ENCODE measurements at places on chromosomes 11 and 22.

DNA sequence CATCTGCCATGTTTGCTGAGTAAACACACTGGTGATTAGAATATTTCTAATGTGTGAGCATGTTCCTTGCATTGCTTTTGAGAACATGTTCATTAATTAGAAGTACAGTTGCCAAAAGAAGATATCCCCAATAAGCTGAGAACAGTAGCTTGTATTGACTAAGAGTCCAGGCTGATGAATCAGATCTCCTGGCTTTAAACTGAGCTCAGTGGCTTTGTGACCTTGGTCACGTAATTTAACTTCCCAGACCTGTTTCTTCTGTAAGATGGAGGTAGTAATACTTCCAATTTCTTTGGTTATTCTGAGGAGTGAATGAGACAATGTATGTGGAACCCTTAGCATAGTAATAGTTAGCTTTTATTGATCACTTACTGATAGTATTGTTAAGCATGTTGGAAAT is 61.9 kb downstream of the CYB5R2 start:
- no peak for DNase-seq

DNA sequence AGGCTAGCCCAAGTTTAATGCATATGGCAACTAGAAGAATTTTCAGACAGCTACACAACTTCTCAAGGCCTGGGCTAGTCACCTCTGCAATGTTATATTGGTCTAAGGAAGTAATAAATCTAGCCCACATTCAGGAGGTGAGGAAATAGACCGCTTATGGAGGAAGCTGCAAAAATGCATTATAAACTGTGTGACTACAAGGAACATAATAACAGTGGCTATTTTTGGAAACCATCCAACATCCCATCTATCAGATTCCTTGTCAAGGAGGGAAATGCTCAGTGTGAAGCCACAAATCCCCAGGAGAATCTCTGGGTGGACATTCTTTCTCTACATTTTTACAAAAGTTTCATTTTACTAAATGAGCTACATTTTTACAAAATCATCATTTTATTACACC is 76.1 kb downstream of the BBOX1 start:
- DNase-seq = no peak

GRCh38 chr11:123800036-123800435 is 6.1 kb downstream of the OR6M1 start:
- DNase-seq = peak; percentile 12

GRCh38 chr11:134398644-134399292 is 13.3 kb downstream of the B3GAT1 start:
- DNase-seq = no peak

DNA sequence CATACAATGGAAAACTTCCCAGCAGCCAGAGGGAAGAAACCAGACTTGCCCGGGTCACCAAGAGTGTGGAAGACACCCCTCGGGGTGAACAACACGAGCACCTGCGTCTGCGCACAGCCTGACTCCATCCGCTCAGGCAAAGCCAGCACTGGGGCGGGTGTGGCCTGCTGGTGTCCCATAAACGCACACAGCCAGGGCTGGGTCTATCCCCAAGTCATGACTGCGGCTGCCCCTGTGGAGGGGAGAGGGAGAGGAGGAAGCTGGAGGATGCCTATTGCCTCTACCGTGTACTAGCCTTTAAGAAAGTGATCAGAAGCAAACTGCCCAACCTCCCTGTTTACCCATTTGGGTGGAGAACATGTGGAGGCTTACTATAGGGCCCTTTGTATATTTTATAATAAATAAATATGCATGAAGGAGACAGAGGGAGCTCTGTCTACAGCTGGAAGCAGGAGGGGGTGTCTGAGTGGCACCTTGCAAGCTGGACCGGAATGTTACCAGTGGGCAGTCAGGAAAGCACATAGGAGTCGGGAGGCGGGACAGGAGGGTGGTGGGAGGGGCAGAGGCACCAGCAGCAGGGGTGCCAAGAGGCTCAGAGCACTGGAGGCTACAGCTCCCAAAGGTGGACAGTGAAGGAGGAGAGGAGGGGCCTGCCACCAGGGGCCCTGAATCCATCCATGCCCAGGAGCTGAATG is 79.6 kb downstream of the PHF21B start:
- DNase-seq = peak; percentile 85

DNA sequence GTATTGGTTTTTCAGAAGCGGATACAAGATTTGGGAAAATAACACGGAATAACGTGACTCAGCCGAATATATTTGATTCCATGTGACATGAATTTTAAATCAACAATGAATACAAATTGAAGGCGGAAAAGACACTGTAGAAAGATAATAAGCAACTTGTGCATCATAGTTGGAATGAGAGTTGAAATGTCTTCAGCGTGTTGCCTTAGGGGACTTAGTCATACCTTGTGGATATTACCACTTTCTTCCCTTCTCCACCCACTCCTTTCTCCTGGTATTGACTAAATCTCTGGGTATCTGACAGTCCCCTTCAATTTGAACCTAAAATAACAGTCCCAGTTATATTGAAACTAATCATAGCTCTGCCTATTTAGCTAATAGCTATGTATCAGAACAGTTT is 2373.1 kb upstream of the RAG2 start:
- no peak for DNase-seq

DNA sequence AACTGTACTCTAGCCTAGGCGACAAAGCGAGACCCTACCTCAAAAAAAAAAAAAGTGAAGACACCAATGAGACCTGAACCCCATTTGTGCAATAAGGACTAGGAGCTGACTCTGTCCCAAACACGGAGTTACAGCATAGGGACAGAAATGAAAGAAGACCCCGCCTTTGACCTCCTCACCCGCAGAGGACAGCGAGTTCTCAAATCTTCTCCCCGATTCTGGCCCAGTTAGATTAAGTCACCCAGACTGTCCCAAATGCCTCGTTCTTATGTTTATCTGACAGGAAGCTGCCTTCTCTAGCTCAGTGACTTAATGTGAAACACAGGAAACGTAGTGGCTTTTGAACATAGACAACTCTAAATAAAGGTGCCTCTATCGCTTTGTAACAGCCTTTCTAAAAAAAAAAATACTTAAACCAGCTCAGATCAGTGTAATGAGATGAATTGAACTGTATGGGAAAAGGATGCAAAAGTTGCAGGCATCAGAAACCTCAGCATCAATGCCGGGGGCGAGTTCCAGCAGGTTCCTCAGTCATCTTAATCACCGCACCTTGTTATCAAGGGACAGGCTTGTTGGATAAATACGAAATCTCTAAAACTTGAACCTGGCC is 10.6 kb downstream of the MYH9 start:
- DNase-seq = no peak

DNA sequence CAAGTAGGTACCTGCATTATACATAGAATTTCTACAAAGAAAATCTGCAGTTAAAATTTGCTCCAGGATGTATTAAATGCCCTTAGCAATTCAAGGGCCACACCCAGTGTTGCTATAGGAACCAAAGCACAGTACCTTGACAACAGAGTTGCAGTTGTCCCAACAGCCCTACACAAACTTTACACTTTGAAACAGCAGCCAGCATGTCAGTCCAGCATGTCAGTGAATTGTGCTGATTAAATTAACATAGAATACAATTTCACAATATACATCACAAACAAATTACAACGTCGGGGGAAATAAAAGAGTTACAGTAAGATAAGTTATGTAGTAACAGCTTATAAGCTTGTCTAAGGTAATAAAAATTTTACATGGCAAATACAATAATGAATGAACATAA is 389.2 kb downstream of the SOX6 start:
- peak; percentile 78 for DNase-seq
